Skeletal muscle cell (primary cell): ENCODE measurements at places on chromosomes 3 and 15.
A peak's percentile ranks its signal among the peaks of the same experiment; 100 is the strongest.

GRCh38 chr15:94894056-94894455, 662.7 kb downstream of the MCTP2 start:
- DNase-seq: no peak

DNA sequence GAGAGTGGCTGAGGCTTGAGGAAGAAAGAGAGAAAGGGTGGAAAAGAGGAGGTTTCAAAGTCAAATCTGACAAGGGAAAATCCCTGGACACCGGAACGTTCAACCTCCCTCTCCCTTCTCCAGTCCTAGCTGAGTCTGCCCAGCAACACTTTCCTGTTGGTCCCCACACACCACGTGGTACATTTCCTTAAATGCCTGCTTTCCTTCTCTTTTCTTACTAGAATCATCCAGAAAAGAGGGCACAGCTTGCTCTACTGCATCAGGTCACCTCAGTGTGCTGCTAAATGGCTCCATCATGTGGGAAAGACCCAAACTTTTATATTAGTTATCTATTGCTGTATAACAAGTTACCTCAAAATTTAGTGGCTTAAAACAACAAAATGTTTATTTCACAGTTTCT, 181.2 kb downstream of the NECTIN3 start:
- no peak for DNase-seq

- no peak for DNase-seq
Measured at GRCh38 chr15:75791337-75791713, 51.9 kb upstream of the UBE2Q2 start.

DNA sequence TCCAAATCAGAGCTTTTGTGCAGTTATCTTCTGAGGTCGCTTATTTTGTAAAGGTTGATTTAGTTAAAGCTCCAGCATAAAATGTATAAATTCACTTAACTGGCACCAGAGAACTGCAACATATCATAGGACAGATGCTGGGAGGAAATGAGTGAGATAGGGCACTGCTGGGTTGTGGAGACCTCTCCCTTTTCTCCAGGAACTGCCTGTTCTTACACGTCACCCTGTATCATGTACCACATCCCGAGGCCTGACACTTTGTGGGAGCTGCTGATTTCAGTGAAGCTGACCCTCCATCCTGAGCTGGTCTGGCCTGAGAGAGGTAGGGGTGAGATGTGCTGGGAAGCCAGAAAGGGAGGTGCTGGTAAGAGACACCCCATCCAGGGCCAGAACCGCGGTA, 213.8 kb upstream of the FEZF2 start:
- DNase-seq: peak; percentile 93

DNA sequence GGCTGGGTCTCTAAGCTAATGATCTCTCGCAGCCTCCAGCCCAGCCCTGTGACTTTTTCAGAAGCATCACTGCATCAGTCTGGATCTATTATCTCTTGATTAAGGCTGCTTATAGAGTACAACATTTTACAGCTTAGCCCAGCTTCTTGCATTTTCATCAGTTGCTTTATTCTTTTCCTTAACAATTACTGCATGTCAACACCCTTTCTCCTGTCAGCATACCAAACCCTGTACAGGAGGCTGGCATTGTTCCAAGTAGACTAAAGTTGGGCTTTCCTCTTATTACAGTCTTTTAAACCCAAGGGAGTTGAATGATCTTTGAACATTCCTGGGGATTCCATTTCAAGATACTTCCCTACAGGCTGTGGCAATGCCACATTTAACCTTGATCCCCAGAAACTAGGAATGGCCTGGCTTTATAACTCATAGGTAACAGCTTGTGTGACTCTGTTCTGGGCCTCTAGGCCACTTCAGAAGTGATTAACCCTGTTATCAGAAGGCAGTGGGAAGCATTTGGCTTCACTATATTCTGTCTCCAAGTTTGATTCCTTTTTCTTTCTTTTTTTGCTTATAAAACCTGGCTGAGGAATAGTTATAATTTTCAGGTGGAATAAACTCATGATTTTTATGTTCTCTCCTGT, 182.9 kb downstream of the KCNMB2 start:
- peak; percentile 40 for DNase-seq

- no peak for DNase-seq
Measured at GRCh38 chr3:169350228-169350627, 313.3 kb downstream of the MECOM start.

- peak; percentile 35 for DNase-seq
Measured at GRCh38 chr15:83747050-83747717, 93.3 kb downstream of the ADAMTSL3 start.

DNA sequence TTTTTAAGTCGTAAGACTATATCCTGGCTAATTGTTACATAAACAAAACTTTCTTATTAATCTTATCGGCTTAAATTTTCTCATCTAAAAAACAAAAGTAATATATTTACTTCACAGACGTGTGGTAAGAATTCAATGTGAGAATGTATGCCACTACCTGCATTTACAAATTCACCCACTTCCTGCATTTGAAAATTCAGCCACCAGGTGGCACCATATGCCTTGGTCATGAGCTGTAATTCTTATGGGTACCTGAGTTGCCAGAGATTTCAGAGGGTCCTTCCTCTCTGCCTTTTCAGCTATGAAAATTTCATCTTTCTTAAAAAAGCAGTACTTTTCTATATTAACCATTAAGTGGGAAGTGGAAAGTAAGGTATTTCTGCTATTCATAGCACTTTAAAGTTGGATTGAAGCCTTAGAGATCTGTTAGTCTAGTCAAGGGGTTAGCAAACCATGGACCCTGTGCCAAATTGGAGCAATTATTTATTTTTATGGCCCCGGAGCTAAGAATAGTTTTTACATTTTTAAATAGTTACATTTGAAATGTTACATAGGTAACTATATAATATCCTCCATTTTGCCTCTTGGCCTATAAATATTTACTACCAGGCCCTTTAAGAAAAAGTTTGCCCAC, 127.8 kb downstream of the HCN4 start:
- DNase-seq: peak; percentile 13

GRCh38 chr15:81038975-81039607, 38.4 kb downstream of the TLNRD1 start:
- no peak for DNase-seq

- no peak for DNase-seq
Measured at GRCh38 chr3:149015393-149015792, 24.1 kb downstream of the GYG1 start.

- no peak for DNase-seq
Measured at GRCh38 chr3:16480861-16481545, 32.5 kb downstream of the RFTN1 start.

- no peak for DNase-seq
Measured at GRCh38 chr3:146184241-146185015, 23.4 kb upstream of the PLOD2 start.

- DNase-seq: no peak
Measured at GRCh38 chr3:183430325-183430957, 2.0 kb upstream of the MCF2L2 start.

DNA sequence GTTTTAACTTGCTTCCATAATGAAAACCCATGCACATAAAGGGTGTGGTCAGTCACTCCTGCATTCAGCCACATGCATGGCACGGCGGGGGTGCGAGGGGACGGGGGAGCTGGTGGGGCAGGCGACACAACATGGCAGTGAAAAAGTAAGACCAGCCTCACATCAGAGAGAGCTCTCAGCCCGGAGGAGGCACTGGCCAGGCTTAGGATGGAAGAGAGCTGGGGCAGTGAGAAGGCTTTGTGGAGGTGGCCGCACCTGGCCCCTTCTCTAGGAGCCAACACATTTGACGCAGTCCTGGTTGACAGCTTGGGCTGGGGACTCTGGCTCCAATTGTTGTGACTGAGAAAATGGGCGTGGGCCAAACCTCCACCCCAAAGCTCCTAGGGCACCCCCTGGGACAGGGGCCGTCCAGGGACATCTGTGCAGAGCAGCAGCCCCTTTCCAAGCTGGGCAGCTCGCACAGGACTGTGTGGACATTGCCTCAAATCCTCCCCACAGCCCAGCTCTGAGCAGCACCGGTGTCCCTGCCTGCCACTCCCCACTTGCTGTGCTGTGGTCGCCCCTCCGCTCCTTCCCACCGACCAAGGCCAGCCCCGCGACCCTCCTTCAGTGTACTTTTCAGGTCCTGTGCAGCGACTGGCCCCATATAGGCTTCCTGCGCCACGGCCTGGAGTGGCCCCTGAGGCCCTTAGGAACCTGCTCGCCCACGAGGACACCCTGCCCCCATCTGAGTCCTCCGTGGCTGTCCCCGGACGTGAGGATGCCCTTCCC, 126.0 kb upstream of the IQSEC1 start:
- DNase-seq: no peak

DNA sequence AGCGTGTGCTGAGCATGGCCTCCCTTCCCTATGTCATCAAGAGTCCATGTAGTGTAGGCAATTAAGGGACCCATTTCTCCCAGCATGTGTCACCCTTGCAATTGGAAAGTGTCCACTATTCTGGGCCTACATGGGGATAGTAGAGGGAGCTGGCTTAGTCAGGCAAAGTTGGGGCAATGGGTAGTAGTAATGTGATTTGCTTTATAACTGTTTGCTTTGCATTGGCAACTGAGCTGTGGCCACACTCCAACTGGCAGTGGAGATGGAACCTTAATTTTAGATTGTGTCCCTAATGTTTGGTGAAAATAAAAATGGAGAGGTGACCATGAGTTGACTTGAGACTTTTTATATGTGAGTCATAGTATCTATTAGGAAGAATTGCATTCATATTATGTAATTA, 97.7 kb upstream of the SAMMSON start:
- no peak for DNase-seq

DNA sequence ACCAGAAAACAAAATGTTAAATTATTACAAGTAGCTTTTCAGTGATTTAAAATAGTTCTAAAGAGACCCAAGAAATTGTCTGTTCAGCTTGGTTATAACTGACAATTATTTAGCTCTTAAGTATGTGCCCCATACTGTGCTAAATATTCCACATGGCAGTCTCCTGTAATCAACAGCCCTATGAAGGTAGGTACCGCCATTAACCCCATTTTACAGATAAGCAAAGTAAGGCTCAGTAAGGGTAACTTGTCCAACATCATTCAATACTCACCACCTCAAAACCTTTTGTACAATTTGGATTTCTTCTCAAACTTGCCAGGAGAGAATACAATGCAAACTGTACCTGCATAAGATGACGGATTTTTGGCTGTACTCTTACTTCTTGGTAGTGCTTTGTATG, 33.9 kb downstream of the ADPGK start:
- DNase-seq: no peak

DNA sequence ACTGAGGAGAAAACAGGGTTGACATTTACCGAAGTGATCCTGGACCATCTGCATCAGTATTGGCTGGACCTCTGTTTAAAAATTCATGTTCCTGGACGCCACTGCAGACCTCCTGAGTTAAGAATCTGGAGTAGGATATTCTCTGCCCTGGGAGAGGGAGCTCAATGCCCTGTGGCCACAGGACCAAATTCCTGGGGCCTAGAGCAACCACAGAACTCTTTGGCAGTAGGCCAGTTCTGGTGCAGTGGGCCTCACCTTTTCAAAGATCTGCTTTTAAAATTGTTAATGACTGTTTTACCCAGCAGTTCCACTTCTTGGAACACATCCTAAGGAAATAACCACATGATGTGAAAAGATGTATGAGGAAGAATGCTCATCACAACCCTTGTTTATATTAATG, 133.3 kb upstream of the ADPGK start:
- no peak for DNase-seq

- no peak for DNase-seq
Measured at GRCh38 chr3:71376911-71377310, 206.6 kb downstream of the FOXP1 start.

GRCh38 chr3:17110660-17111396, 226.1 kb downstream of the PLCL2 start:
- no peak for DNase-seq

DNA sequence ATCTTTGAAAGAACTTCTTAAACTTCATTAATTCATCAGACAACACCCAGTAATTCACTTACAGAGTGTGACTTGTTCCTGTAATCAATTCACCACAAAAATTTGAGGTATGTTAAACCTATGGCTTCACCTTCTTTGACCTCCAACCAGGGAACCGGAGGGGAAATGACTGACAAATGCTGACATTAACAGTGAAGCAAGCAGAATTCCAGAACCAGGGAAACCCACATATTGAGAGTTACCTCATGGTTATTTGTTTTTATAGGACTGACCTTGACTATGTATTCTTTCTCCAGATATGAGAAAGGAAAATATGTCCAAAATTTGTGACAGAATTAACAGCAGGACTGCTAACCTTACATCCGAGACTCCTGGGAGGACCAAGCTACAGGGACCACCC, 2.7 kb downstream of the P3H2 start:
- DNase-seq: no peak

DNA sequence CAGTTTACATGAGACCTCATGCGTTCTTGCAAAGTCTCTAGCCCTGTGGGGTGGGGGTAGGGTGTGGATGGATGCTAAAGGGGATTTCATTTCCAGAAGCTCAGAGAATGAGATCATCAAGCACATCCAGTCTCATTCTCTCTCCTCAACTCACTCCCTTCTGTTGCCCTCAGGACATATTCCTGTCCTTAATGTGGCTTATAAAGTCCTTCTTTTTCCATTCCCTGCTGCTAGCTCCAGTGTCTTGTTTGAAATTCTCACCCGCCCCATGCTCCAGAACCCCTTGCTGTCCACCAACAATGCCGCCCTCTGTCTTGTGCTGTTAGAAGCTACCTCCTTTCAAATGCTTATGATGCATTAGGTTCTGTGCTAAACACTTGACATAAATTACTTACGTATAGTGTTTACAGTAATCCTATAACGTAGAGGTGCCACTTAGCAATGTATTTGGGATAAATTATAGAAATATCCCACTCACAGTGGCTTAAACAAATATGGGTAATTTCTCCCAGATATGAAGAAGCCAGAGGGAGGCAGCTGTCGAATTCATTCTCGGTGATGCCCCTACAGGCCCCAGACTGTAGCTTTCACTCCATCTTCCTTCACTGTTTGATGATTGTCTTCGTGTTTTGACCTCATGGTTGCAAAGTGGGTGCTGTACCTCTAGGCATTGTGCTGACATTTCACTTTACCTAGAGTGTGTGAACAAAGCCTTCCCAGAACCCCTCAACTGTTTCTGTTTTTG, 273.1 kb upstream of the TBL1XR1 start:
- no peak for DNase-seq

- no peak for DNase-seq
Measured at GRCh38 chr3:34725774-34726173, 913.6 kb upstream of the ARPP21 start.

- DNase-seq: no peak
Measured at GRCh38 chr3:159941038-159942000, 47.3 kb upstream of the IL12A start.

- no peak for DNase-seq
Measured at GRCh38 chr3:11305509-11305908, 33.3 kb downstream of the ATG7 start.

GRCh38 chr3:10470120-10471053, 35.0 kb downstream of the ATP2B2 start:
- DNase-seq: no peak

- DNase-seq: no peak
Measured at GRCh38 chr3:183554377-183554776, 1.1 kb downstream of the KLHL6 start.

DNA sequence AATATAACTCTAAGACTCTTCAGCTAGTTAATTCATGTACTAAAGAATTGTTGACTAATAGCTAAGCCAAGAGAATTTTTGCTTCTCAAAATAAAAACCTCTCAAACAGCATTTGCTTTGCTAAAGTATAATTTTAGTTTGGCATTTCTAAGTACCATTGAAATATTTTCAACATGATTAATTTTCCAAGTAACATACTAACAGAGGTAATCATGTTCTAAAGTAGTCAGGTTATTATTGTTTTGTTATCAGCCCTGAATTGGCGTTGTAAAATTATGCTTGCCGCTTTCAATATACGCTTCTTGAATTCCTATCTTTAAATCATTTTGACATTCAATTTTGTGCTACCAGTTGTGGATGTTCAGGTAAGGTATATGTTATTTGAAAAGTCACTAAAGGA, 134.3 kb downstream of the CNTN6 start:
- no peak for DNase-seq

GRCh38 chr3:177924261-177924660, 612.0 kb upstream of the KCNMB2 start:
- DNase-seq: no peak
